ENCODE measurements at places on chromosomes 1 and 21. TPM values are rescaled to one million over a fixed set of nuclear protein-coding genes. Genes with fewer than 3 reads are reported as not detected.

DNA sequence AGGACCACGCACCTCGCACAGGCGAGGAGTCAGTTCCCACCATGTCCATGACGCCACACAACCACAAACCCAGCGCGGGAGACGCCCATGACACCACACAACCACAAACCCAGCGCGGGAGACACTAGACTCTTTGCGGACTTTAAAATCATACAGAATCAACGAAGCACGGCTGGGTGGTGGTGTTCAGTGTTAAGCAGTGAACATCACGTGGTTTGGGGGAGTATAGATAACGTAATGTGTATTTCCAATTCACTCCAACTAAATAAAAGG, 19.2 kb downstream of the PTTG1IP start:
- DNase-seq, result no peak

- no peak for DNase-seq
Observed at GRCh38 chr1:83625646-83626045, 373.3 kb downstream of the TTLL7 start.

DNA sequence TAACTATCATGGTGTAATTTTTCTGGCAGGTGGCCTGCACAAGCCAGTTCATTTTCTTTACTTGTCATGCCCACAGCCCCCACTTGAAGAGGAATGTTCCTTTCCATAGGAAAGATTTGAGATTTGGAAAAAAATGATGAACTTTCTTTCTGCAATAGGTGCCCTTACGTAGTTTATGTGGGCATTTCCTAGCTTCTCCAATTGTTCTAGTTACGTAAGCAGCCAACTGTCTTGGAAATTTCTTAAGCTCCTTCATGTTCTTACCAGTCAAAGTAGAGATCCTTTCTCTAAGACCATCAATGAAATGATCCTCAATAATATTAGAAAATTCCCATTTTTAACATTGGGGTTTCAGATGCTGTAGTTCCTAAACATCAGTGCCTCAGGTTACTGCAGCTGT, 109.5 kb upstream of the F3 start:
- no peak for DNase-seq

DNA sequence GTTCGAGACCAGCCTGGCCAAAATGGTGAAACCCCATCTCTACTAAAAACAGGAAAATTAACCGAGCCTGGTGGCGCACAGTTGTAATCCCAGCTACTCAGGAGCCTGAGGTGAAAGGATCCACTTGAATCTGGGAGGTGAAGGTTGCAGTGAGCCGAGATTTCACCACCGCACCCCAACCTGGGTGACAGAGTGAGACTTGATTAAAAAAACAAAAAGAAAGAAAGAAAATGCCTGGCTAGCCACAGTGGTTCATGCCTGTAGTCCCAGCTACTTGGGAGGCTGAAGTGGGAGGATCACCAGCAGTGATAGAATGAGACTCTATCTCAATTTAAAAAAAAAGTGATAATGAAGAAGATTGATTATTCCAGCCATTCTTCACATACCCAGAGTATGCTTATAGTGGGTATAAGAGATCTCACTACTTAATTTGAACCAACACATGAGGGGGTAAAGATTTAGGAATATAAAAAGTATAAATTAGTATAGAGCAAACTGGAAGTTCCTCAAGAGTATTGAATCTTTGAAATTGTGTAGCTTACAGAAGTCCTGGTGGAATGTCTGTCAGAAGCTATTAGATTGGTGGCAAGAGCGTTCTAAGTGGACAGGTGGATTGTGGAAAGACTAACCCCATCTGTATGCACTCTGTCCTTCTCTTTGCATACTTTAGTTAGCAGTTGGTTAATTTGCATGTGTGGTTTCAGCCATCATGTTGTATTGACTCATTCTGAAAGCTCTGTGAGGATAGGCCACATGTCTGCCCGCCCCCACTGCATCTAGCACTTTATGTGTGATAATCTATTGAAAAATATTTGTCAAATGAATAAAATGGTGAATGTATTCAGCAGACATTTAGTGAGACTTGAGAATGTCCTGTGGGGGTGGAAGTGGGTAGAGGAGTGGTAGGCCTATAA, 25.0 kb downstream of the RLF start:
- DNase-seq, result no peak

GRCh38 chr1:22508991-22509390, 54.3 kb upstream of the EPHA8 start:
- DNase-seq, result no peak

DNA sequence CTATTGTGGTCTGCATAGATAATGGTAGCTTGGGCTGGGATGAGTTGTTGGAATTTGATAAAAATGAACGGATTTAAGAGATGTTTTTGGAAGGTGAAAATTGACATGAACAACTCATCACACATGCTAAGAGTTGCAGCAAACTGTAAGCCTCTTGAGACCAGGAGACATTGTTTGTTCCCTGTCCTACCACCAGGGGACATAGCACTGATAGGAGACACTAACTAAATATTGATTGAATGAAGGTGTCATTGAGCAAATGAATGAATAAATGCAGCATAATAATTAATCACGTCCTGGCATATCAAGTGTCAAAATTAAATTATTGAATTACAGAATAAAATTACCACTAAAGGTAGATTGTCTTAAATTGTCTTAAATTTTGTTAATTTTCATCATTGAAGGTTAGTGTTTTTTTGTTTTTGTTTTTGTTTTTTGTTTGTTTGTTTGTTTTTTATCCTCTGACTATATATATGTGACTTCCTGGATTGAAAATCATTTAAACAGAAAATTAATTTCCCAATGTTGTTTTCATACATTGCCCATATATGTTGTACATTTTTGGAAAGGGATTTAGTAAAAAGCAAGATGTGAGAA, 285.3 kb upstream of the C1orf105 start:
- no peak for DNase-seq

- no peak for DNase-seq
Observed at GRCh38 chr1:16983649-16984048, 3.2 kb upstream of the MFAP2 start.

DNA sequence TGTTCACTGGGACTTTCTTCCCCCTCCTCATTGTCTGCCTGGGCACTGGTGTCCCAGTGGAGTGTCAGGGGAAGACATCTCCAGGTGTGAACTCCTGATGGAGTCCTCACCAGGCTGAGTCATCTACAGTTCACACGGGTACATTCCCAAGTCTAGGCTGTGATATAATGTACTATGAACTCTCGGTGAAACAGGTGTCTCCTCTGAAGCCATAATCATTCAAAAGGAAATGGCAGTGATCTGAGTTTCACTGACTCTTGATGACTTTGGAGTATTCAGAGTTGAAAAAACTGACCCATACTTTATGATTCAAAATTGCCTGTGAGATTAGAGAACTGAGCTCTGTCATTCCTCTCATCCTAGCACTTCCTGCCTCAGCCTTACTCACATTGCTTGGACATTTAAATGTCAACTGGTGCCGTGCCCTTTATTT, 9.1 kb downstream of the LAMC2 start:
- DNase-seq, result no peak

DNA sequence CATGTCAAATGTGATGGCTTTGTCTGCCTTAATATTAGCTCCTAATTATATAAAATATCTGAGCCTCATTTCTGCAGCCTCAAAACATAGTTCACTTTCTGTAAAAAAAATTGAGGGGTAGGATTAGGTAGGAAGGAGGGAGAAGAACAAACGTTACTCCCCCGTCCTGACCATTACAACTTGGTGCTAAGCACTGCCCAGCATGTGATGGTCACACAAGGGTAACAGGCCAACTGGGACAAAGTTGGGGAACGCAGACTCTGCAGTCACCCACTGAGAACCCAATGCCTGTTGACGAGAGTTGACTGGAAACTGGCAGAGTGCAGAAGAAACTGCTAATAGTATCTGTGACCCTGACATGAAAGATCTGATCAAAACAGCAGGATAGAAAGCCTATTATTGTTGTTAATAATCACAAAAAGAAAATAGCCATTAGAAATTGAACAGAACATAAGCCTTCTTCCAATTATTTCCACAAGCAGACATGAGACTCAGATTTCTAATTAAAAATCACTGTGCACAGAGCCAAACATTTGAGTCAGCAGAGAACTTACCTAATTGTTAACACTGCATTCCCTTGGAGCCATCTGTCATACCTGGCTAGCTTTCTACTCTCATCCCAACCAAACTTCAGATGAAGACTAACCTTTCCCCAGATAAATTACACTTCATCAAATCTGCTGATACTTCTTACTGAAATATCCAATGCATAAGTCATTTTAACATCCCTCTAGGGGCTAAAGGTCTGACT, 5.5 kb downstream of the SORT1 start:
- DNase-seq, result no peak

The ARHGAP29 gene
- total RNA-seq, result 8.1 TPM

The CORT gene
- not detected for total RNA-seq

The OR2T35 gene
- not detected for total RNA-seq

Data from stomach (tissue), 19 donors.